HS-27A (cell line): ENCODE measurements at places on chromosomes 3 and 15.

DNA sequence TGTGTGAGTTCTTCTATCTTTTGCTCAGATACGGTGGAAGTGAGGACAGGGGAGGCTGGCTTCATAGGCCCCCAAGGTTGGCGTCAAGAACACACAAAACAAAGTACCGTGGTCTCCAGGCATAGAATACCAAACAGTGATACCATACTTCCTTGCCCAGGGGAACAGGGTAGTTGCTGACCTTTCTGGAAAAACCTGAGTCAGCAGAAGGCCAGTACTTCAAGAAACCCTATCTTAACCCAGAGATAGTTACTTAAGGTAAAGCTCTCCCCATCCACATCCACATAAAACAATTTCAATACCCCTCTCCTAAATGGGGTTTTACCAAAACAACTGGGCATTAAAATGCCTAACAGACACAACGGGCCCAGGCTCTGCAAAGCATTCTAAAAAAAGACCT, 29.6 kb upstream of the RPS17 start:
- DNase-seq, result no peak

- peak; percentile 79 for DNase-seq
These were observed 52.5 kb upstream of the CORO2B start for GRCh38 chr15:68526269-68526668.

DNA sequence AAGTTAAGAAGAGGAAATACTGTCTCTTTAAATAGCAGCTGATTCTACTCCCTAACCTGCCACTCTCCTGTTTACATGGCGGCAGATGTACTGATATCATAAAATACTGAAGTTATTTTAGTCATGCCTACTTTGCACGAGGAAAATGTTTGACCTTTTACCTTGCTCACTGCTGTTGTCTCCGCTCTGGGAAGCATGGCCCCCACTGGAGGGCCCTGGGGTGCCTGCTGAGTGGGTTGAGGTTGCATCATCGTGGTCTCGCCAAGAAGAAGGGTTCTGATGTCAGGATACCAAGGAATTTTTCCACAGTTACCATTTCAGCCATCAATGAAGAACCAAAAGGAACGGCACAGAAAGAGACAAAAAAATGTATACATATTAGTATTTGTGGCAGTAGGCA, 16.7 kb downstream of the MEIS2 start:
- DNase-seq, result no peak

DNA sequence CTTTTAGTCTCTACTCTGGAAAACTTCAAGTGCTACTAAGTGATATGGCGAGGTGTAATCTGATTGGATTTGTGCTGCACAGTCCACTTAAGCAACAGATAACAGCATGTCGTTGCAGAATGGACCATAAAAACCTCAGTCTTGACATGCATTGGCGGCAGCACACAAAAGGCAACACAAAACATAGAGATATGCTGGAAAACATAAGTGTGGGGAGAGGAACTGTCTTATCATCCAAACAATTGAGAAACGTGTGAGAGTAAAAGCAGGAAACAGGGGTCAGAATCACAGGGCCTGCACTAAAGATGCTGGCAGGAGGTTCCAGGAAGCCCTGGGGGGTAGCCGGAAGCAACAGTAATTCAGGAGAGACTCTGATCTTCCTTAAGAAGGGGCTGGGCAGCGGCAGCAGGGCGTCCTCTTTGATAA, 82.1 kb downstream of the CGNL1 start:
- DNase-seq, result no peak

- no peak for DNase-seq
These were observed 74.6 kb downstream of the IQSEC1 start for GRCh38 chr3:12998648-12999047.

DNA sequence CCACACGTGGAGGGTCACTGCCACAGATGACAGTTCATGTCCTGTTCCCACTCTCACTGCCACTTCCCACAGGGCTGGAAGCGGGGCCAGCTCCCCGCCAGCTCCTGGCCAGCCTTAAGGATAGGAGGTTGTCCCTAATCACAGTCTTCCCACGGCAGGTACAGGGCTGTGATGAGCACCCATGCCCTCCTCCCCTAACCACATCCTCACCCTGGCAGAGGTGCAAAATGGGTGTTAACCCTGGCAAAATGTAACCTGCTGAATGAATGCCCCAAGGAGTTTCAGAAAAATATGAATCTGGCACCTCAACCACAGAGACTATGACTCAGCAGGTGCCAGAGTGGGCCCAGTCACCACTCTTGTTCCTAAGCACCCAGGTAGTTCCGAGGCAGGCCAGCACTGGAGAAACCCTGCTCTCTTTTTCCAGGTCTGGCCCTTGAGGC, 185.1 kb upstream of the TPM1 start:
- no peak for DNase-seq
